CD8-positive, alpha-beta memory T cell (primary cell): ENCODE measurements at places on chromosomes 7 and 10.

GRCh38 chr10:15068802-15069201 lies 19.8 kb downstream of the ACBD7 start:
- no peak for DNase-seq

GRCh38 chr7:22630069-22630468 lies 96.9 kb upstream of the IL6 start:
- DNase-seq, result no peak

GRCh38 chr7:14899030-14899429 lies 3.5 kb downstream of the DGKB start:
- no peak for DNase-seq

DNA sequence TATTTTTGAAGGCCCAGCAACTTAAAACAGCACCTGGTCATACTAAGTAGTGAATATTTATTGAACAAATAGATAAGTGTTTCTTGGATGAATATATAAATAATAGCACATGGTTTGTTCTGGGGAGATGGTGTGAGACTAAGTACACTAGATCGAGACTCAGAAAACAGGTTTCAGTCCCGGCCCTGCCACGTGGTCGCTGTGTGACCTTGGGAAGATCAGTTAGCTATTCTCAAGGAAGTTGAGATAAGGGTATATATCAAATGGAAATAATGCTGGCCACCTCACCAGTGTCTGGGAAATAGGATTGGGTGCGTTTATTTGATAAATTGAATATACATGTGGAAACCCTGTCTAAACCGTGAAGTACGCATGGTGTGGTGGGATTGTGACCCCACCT lies 354.6 kb downstream of the SDK1 start:
- DNase-seq, result no peak

DNA sequence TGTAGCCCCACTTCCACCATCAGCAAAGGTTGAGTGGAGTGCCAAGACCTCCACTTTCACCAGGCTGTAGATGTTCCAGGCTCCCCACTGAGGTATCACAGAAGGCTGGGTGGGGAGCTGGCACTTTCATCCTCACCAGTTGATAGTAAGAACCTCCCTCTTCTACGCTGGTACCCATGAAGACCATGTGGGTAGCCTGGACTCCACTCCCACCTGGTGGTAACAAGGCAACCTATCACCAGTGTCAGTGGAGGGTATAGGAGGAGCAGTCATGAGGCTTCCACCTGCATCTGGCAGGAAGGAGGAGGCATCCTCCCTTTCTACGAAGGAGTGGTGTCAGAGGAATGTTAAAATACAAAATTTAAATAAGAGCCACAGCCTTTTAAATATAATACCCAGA lies 4.4 kb downstream of the SMIM30 start:
- DNase-seq, result no peak

DNA sequence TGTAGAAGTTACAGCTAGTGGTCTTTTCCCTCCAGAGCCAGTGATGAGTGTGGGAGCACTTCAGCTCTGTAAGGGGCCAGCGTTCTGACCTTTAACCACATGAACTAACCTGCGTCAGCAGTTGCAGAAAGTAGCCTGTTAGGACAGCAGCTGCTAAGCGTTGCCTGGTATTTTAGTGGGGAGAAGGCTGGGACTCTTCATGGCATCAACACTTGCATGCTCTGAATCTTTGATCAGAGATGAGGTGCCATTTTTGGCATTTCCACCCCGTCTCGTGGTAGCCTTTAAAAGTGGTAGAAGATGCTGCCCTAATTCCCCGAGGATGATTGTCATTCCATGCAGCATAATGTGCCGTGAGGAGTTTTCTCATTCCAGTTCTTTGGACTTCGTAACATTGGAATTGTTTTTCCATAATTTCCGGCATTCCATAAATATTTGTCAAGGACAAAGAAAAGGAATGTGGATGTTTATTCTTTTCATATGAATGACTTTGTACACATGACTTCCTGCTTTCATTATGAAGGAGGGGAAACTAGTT lies 92.2 kb downstream of the AVL9 start:
- DNase-seq, result no peak
